Trophoblast cell (in vitro differentiated cells and primary cell): ENCODE measurements at places on chromosomes 5 and 9.

GRCh38 chr9:115146581-115147021, 28.6 kb upstream of the TNC start:
- DNase-seq, result peak; percentile 58

DNA sequence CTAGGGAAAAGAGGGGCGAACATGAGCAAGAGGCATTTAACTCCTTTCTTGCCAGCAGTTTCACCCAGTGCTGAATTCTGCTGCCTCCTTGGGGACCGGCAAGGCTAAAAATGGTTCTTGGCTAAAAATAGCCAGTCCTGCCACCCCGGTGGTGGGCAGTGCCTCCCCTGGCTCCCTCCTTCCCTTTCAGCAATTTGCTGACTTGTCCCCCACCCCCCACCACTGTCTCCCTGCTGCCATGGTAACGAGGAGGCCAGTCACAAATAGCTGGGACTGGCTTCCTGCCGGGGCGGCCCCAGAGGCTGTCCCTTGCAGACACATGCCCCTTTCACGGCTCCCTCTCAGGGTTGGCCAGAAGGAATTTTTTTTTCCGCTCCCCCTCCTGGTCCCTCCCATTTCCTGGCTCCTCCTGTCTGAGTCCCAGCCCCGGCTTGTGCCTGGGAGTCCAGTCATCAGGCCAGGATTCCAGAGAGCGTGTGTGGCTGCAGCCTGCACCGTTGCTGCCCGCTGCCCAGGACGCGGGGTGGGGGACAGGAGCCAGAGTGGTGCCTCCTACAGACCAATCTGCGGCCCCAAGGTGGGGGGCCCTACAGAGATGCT, 130.3 kb downstream of the RGS3 start:
- DNase-seq, result peak; percentile 90

DNA sequence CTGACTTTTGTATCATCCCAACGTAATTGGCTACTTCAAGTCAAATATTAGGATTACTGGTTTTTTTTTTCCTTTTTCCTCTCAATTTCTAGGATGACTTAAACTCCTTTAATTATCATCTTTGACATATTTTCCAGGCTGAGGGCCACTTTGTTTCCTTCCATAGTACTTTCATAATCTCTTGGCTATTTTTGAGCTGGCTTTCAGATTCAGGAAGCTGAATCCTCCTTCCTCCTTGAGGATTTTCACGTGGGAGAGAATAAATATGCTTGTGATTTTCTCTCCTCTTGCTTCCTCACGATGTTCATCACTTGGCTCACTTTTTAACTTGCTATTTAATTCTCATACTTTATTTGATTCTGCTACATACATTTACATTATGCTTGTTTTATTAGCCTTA, 88.1 kb downstream of the ITGA1 start:
- DNase-seq, result peak; percentile 42

DNA sequence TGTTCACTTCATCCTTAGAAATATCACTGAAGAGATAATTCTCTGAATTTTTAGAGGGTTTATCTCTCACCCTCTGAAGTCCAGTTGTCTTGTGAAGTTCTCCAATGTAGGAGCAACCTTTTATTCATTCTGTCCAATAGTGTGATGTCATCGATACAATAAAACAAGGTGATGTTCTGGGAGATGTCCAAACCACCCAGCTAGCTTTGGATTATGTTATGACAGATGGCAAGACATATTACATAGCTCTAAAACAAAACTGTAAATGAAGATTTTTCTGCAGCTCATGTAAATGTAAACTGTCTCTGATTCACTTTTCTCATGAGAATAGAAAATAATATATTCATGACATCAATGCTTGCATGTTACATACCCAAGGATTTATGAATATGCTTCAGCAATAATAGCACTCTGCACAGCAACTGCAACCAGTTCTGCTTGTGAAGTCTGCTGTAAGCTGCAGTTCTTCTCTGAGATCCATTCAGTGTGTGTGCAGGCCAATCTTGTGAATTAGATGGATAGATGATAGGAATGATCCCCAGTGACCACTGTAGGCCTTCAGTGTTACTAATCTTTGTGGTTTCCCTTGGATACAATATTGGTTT, 172.6 kb upstream of the CDH12 start:
- DNase-seq, result no peak

DNA sequence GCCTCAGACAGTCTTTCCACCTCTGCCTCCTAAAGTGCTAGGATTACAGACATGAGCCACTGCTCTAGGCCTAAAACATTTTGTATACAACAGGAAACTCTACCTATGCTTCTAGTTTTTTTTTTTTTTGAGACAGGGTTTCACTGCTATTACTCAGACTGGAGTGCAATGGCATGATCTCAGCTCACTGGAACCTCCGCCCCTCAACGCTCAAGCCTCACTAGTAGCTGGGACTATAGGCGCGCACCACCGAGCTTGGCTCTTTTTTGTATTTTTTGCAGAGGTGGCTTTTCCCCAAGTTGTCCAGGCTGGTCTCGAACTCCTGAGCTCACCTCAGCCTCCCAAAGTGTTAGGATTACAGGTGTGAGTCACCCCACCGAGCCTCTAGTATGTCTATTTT, 5.4 kb downstream of the HSPA9 start:
- DNase-seq, result no peak
